ENCODE measurements at places on chromosomes 5 and 9. TPM values are rescaled to one million over a fixed set of nuclear protein-coding genes. Genes with fewer than 3 reads are reported as not detected.

IL5 gene
- not detected for total RNA-seq

ISL1 gene
- not detected for total RNA-seq

EQTN gene
- total RNA-seq = not detected

GPR150 gene
- total RNA-seq = 0.10 TPM

ROPN1L gene
- not detected for total RNA-seq

RIGI gene
- 7.7 TPM for total RNA-seq

NUTM2F gene
- total RNA-seq = not detected

GTF2H2 gene
- total RNA-seq = 20.7 TPM

PCDHB5 gene
- 2.8 TPM for total RNA-seq

CHMP5 gene
- total RNA-seq = 54.2 TPM
